ENCODE measurements at places on chromosomes 4 and X. TPM values are rescaled to one million over a fixed set of nuclear protein-coding genes. Genes with fewer than 3 reads are reported as not detected.

- no peak overlapping the region for H3K27ac ChIP-seq
- no peaks in the 10 kb centered on the region for H3K4me1 ChIP-seq
- no peak for DNase-seq
- H3K27me3 ChIP-seq = no peaks in the 10 kb centered on the region
Observed at GRCh38 chr4:156948133-156948532, 23.5 kb downstream of the PDGFC start.

GRCh38 chrX:149908308-149908707 lies 21.1 kb upstream of the HSFX4 start:
- no peak overlapping the region for H3K4me3 ChIP-seq
- no peak overlapping the region for H3K27ac ChIP-seq
- H3K4me1 ChIP-seq = no peaks in the 10 kb centered on the region
- no peak for DNase-seq
- no peaks in the 10 kb centered on the region for H3K36me3 ChIP-seq

DNA sequence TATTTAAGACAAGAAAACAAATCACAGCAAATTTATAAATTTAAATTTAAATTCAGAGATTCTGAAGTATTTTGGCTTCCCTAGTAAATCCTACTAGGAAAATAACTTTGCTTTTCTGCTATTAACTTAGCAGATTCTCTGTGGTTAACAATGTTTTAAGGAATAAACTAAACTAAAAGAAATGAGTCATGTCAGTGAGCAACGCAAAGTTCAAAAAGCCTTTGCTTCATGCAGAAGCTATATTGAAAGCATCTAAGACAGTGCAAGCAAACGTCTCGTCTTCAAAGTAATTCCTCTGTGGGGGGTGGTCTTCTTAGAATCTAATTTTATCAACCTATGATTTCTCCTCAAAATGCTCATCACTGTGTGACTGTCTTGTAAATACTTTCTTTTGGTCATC lies 30.1 kb downstream of the GABRB1 start:
- H3K27ac ChIP-seq = no peak overlapping the region
- H3K4me1 ChIP-seq = no peaks in the 10 kb centered on the region
- H3K4me3 ChIP-seq = no peak overlapping the region
- no peaks in the 10 kb centered on the region for H3K36me3 ChIP-seq
- no peak for DNase-seq

- H3K4me1 ChIP-seq = no peaks in the 10 kb centered on the region
- H3K36me3 ChIP-seq = peaks cover 3% of the 10 kb centered on the region
- DNase-seq = no peak
- H3K27ac ChIP-seq = no peak overlapping the region
- no peak overlapping the region for H3K4me3 ChIP-seq
Observed at GRCh38 chr4:150694438-150694837, 112.5 kb downstream of the MAB21L2 start.

- no peak for DNase-seq
- no peaks in the 10 kb centered on the region for H3K27me3 ChIP-seq
- H3K36me3 ChIP-seq = no peaks in the 10 kb centered on the region
- H3K4me3 ChIP-seq = no peak overlapping the region
Observed at GRCh38 chr4:187493661-187494060, 501.9 kb upstream of the ZFP42 start.

DNA sequence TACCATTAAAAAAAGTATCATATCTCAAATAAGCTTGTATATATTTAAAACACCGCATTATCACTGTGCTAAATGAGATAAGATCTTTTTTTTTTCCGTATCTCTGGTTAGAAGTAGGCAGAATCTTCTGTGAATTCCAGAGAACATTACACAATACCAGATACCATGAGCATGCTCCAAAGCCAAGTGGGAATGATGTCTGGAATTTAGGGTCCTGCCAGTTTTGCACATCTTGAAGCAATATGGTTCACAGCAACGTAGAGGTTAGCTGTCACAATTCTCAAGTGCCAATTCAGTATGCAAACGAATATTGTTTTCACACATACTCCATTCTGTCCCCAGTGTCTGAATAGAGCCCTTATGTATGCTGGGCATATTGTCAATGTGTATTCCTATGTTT lies 127.5 kb upstream of the NEIL3 start:
- H3K4me3 ChIP-seq = no peak overlapping the region
- H3K36me3 ChIP-seq = no peaks in the 10 kb centered on the region
- H3K27me3 ChIP-seq = no peaks in the 10 kb centered on the region
- DNase-seq = no peak
- no peak overlapping the region for H3K27ac ChIP-seq
- no peaks in the 10 kb centered on the region for H3K4me1 ChIP-seq

DNA sequence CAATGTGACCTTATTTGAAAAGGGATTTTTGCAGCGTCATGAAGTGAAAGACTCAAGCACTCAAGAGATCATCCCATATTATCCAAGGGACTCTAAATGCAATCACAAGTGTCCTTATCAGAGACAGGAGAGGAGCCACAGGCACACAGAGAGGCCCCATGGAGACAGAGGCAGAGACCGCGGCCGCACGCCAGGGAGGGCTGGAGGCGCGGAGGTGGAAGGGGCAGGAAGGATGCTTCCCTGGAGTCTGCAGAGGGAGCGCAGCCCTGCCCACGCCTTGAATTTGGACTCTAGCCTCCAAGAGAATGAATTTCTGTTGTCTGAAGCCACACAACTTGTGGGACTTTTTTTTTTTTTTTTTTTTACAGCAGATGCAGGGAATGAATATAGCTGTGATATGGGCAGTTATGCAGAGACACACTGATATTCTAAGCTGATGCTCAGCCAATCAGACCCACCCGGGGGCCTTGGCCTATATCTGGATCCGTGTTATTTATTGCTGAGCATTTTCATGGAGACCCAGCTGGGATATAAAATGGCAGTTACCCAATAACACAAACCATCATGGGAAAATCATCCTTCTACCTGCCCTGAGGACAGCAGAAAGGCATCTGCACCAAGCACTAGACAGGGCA lies 244.8 kb upstream of the PSAPL1 start:
- no peak overlapping the region for H3K4me3 ChIP-seq
- no peaks in the 10 kb centered on the region for H3K4me1 ChIP-seq
- peaks cover 2% of the 10 kb centered on the region for H3K27me3 ChIP-seq
- DNase-seq = no peak
- no peak overlapping the region for H3K27ac ChIP-seq

- no peaks in the 10 kb centered on the region for H3K27me3 ChIP-seq
- H3K36me3 ChIP-seq = no peaks in the 10 kb centered on the region
Observed at GRCh38 chr4:138405934-138406567, 163.9 kb upstream of the SLC7A11 start.

- H3K27me3 ChIP-seq = no peaks in the 10 kb centered on the region
- no peaks in the 10 kb centered on the region for H3K36me3 ChIP-seq
- DNase-seq = no peak
- no peak overlapping the region for H3K27ac ChIP-seq
Observed at GRCh38 chr4:74738464-74739143, 55.7 kb downstream of the BTC start.

DNA sequence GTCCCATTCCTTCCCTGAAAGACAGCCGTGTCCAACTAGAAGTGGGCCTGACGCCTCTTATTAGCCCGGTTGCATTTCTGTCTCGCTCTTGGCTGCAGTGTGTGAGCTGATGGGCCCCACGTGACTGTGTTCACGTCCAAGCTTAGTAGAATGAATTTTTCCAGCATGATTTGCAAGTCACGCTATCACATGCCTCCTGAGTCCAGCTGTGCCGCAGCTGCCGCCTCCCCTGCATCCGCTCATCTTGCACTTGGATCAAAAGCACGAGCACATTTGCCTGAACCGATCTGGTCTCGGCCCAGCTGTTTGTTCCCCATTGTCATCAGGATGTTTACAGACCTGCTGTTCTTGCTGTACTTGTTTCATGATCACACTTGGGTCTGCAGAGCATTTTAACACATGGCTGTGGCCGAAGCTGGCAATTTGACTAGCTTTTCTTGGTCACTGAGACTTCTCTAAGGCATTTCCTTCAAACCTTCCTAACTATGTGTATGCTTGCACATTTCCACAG lies 126.5 kb downstream of the KIT start:
- H3K4me1 ChIP-seq = no peaks in the 10 kb centered on the region
- H3K36me3 ChIP-seq = no peaks in the 10 kb centered on the region
- no peaks in the 10 kb centered on the region for H3K27me3 ChIP-seq
- H3K27ac ChIP-seq = no peak overlapping the region
- DNase-seq = no peak
- H3K4me3 ChIP-seq = no peak overlapping the region

DNA sequence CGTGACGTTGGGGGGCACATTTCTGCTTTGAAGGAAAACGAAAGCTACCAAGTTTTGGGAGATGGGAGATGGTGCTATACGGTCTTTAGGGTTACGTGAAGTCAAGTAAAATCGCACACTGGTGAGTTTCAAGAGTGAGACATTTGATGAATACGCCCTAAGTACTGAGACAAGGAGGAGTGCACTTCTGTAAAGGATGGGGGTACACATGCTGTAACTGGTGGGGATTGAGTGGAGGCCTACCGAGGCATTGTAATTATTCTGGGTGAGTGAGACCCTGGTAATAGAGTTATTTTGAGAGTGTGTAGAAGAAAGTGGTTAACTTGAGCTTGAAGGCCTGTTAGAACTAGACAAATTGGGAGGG lies 536 bp downstream of the SH3BGRL start:
- no peaks in the 10 kb centered on the region for H3K27me3 ChIP-seq
- no peak for DNase-seq
- H3K4me3 ChIP-seq = peak overlapping the region; percentile 75
- peaks cover 3% of the 10 kb centered on the region for H3K4me1 ChIP-seq
- H3K36me3 ChIP-seq = no peaks in the 10 kb centered on the region
- peak overlapping the region; percentile 73 for H3K27ac ChIP-seq

DNA sequence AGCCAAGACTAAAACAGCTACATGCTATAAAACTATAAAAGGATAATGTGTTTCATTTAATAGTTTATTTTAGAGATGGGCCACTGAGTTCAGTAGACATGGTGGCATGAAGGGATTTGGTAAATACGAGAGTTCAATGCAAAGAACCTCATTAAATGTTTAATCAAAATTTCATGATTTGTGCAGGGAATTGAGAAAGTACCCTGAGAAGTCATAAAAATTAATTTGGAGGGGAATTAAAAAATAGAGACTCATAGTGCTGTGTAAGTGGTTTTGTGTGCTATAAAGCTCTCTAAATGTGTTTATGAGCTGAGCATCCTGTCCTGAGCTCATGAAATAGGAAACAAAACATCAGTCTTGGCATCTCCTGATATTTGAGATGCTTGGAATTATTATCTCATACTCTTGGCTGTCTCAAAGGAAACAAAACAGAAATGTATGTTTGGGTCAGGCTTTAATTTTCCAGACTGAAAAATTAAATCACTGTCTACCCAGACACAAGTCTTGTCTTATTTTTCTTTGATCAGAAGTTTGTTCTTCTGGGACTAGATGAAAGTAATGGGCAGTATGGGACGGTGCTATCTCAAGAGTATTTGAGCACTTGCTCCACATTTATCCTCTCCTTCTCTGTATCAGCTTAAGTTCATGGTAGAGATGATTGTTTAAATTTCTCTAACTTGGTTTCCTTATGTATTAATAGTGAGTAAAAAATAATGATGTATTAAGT lies 38.0 kb upstream of the EMCN start:
- H3K4me1 ChIP-seq = no peaks in the 10 kb centered on the region
- H3K27me3 ChIP-seq = no peaks in the 10 kb centered on the region
- H3K36me3 ChIP-seq = no peaks in the 10 kb centered on the region

GRCh38 chr4:1219566-1219950 lies 29.4 kb downstream of the CTBP1 start:
- no peaks in the 10 kb centered on the region for H3K27me3 ChIP-seq
- peaks cover 44% of the 10 kb centered on the region for H3K4me1 ChIP-seq
- H3K36me3 ChIP-seq = peaks cover 43% of the 10 kb centered on the region
- H3K4me3 ChIP-seq = no peak overlapping the region
- no peak overlapping the region for H3K27ac ChIP-seq

TMSB15A gene
- total RNA-seq = not detected

CD38 gene
- total RNA-seq = 9.9 TPM

FRMD7 gene
- not detected for total RNA-seq

SHROOM3 gene
- total RNA-seq = not detected

TXK gene
- total RNA-seq = 67.0 TPM

Data from CD4-positive, alpha-beta T cell (primary cell).